ENCODE measurements at places on chromosomes 3 and 15. TPM values are rescaled to one million over a fixed set of nuclear protein-coding genes. Genes with fewer than 3 reads are reported as not detected.

IL5RA gene
- not detected for polyA plus RNA-seq

IMPG2 gene
- not detected for polyA plus RNA-seq

TMEM45A gene
- 133 TPM for polyA plus RNA-seq

ATP8B4 gene
- polyA plus RNA-seq: 0.89 TPM

MORC1 gene
- polyA plus RNA-seq: not detected

RSRC1 gene
- 28.5 TPM for polyA plus RNA-seq

WDR93 gene
- polyA plus RNA-seq: 0.10 TPM

ITPKA gene
- polyA plus RNA-seq: not detected

CFAP100 gene
- not detected for polyA plus RNA-seq

ATP13A5 gene
- not detected for polyA plus RNA-seq

HTR3E gene
- polyA plus RNA-seq: not detected

GCNT3 gene
- polyA plus RNA-seq: not detected

FAM107A gene
- polyA plus RNA-seq: 0.13 TPM

TM4SF4 gene
- polyA plus RNA-seq: 0.48 TPM

TMIE gene
- polyA plus RNA-seq: 0.19 TPM

CEMIP gene
- 134 TPM for polyA plus RNA-seq

ATP11B gene
- polyA plus RNA-seq: 25.5 TPM

GOLGA8N gene
- 0.35 TPM for polyA plus RNA-seq

CNTN6 gene
- polyA plus RNA-seq: not detected

RASA2 gene
- 16.9 TPM for polyA plus RNA-seq

CACNA1D gene
- polyA plus RNA-seq: not detected

RGMA gene
- 0.65 TPM for polyA plus RNA-seq

RASGRF1 gene
- polyA plus RNA-seq: not detected

SPINK8 gene
- polyA plus RNA-seq: not detected

CXCR6 gene
- not detected for polyA plus RNA-seq

PLA2G4E gene
- polyA plus RNA-seq: not detected

GNB4 gene
- 47.3 TPM for polyA plus RNA-seq

RFC4 gene
- polyA plus RNA-seq: 22.1 TPM

XCR1 gene
- not detected for polyA plus RNA-seq

PEX11A gene
- polyA plus RNA-seq: 5.3 TPM

FGD5 gene
- not detected for polyA plus RNA-seq

GTPBP8 gene
- polyA plus RNA-seq: 20.3 TPM

SPSB4 gene
- not detected for polyA plus RNA-seq

RETNLB gene
- polyA plus RNA-seq: not detected

GPR149 gene
- not detected for polyA plus RNA-seq

GAP43 gene
- polyA plus RNA-seq: 1.8 TPM

PFN2 gene
- 246 TPM for polyA plus RNA-seq

CLDN11 gene
- 84.9 TPM for polyA plus RNA-seq

HDC gene
- polyA plus RNA-seq: not detected

GRK7 gene
- polyA plus RNA-seq: 0.08 TPM

MFGE8 gene
- polyA plus RNA-seq: 437 TPM

NME9 gene
- not detected for polyA plus RNA-seq

C3orf22 gene
- polyA plus RNA-seq: not detected

CCDC54 gene
- 0.16 TPM for polyA plus RNA-seq

INSYN1 gene
- polyA plus RNA-seq: 0.11 TPM

SLC9C1 gene
- not detected for polyA plus RNA-seq

RAD51 gene
- polyA plus RNA-seq: 14.6 TPM

Data from GM23248 (cell line).